ENCODE measurements at places on chromosomes 11 and 22.
A peak's percentile ranks its signal among the peaks of the same experiment; 100 is the strongest.

GRCh38 chr11:134759855-134760254, 347.8 kb upstream of the B3GAT1 start:
- DNase-seq, result no peak

DNA sequence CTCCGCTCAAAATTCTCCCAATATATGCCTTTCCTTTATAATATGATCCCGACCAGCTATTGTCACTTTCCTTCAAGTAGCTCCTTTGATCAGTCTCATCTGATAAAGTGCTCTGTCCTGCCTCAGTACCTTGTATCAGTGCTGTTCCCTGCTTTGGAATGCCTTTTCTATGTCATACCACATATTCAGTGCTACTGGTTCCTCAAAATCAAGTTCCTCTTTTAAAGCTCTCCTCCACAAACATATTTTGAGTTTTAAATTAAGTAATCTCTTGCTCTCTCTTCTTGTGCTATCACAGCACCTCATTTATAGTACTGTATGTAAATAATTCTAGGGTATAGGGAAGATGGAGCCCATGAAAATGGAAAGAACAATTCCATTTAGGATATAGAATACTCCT, 137.1 kb upstream of the CTSC start:
- no peak for DNase-seq

- no peak for DNase-seq
Observed at GRCh38 chr11:121651257-121651605, 198.5 kb upstream of the SORL1-AS1 start.

DNA sequence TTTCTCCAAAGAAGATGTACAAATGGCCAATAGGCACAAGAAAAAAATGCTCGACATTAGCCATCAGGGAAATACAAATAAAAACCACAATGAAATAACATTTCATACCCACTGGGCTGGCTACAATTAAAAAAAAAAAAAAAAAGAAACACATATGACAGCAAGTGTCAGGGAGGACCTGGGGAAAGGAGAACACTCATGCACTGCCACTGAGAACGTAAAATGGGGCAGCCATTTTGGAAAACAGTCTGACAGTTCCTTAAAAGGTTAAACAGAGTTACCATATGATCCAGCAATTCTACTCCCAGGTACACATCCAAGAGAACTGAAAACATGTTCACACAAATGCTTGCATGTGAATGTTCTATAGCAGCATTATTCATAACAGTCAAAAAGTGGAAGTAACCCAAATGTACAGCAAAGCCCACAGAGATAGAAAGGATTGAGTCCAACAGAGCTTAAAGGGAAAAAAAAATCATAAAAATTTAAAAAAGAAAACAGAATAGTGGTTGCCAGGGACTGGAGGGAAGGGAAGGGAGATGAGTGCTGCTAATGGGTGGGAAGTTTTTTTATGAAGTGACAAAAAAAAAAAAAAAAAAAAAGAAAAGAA, 48.4 kb upstream of the CYP2D6 start:
- no peak for DNase-seq

- DNase-seq, result no peak
Observed at GRCh38 chr11:125559888-125560287, 9.4 kb upstream of the EI24 start.

DNA sequence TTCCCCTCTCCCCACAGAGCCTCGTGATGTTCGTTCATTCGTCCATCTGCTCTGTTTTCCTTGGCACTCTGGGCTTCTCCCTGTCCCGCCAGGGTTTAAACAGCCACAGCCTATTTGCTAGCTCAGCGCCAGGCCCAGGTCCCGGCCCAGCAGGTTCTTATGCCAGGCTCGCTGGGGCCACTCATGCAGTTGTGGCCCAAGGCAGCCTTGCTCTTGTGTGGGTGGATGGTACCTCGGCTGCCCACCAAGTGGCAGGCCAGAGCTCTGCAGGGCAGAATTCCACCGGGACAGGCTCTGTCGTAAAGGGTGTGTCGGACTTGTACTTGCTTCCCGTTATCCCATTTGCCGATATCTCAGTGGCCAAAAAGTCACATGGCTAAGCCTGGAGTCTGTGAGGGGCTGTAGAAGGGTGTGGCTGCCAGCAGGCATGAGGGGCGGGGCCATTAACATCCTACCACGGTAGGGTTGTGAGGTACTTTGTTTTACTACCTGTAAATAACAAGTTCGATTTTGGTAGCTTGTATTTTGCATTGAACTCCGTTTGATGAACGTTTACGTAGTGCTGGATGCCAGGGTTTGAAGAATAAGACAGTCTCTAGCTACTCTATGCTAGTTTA, 7.9 kb downstream of the FAM118A start:
- no peak for DNase-seq

DNA sequence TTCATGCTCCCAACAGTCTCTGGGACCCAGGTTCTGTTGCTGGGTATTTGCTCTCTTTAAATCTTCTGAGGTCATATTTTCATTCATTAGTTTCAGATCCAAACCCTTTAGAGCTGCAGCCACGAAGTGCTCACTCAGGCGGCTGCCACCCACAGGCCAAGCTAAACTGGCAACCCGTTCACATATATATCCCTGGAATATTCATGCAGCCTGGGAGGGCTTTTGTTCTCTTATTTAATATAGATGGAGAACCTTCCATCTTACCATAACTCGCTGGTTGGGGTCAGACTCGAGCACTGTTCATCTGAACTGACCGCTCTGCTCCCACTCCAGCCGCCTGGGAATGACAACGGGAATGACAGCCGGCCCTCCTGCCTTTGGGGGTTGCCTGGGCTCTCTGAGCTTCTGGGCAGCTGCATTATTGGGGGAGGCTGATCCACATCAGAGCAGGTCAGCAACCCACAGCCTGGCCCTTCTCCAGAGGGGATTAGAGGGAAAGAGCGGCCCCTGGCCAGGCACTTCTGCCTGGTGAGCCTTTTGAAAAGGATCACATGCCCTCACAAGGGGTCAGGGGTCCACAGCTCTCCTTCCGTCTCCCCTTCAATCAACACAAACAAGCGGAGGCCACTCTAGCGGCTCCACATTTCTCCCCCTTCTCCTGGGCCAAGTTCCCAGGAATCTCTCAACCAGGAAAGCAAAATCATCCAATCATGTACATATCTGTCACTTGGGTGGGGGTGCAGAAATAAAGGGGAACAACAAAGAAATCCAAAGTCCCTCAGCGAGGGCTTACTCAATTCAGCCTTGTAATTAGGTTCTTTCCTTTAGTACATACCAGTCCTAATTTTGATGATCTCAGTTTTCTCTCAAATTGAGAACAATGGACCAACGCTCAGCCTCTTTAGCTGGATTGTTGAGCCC, 11.8 kb downstream of the TMEM184B start:
- DNase-seq, result no peak

- DNase-seq, result no peak
Observed at GRCh38 chr11:36281850-36282249, 7.4 kb downstream of the COMMD9 start.

GRCh38 chr11:2527621-2528291, 82.9 kb downstream of the KCNQ1 start:
- DNase-seq, result peak; percentile 11

GRCh38 chr22:28918550-28919271, 35.3 kb downstream of the ZNRF3 start:
- no peak for DNase-seq

GRCh38 chr11:19076744-19077589, 16.4 kb upstream of the MRGPRX2 start:
- DNase-seq, result peak; percentile 55

GRCh38 chr11:2701898-2702434, 2.2 kb upstream of the KCNQ1OT1 start:
- no peak for DNase-seq

GRCh38 chr11:16923987-16924386, 90.2 kb downstream of the PLEKHA7 start:
- DNase-seq, result no peak

DNA sequence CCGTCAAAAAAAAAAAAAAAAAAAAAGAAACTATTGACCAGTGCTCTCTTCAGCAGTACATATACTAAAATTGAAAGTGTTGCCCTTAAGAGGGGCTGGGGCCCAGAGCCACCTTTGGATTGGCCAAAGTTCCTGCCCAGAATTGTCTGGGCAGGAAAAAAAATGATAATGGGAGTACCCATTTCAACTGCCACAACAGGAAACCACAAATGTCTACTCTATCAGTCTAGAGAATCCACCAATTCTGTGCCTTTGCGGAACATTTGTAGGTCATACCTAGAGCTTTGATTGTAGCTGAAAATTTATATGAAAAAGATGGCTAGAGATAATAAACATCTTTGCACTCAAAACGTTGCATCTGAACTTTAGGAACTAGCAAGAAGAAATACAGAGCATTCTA, 69.4 kb downstream of the FAM76B start:
- DNase-seq, result no peak

GRCh38 chr11:111941963-111942362, 4.8 kb downstream of the DIXDC1 start:
- DNase-seq, result no peak
